SIG-M5 (cell line): ENCODE measurements at places on chromosomes 7 and 10.

GRCh38 chr10:33487014-33487776 lies 152.7 kb upstream of the NRP1 start:
- DNase-seq = no peak

DNA sequence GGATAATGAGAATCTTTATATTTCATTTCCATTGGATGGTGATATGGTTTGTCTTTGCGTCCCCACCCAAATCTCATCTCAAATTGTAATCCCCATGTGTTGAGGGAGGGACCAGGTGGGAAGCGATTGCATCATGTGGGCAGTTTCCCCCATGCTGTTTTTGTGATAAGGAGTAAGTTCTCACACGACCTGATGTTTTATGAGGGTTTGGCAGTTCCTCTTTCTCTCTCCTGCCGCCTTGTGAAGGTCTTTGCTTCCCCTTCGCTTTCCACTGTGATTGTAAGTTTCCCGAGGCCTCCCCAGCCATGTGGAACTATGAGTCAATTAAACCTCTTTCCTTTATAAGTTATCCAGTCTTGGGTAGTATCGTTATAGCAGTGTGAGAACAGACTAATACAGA lies 59.4 kb downstream of the MTPN start:
- no peak for DNase-seq

GRCh38 chr7:106420210-106420609 lies 135.4 kb upstream of the NAMPT start:
- DNase-seq = no peak

GRCh38 chr7:126750207-126750911 lies 502.4 kb downstream of the GRM8 start:
- DNase-seq = no peak

- no peak for DNase-seq
Observed at GRCh38 chr10:30365278-30365677, 16.2 kb upstream of the MTPAP start.

DNA sequence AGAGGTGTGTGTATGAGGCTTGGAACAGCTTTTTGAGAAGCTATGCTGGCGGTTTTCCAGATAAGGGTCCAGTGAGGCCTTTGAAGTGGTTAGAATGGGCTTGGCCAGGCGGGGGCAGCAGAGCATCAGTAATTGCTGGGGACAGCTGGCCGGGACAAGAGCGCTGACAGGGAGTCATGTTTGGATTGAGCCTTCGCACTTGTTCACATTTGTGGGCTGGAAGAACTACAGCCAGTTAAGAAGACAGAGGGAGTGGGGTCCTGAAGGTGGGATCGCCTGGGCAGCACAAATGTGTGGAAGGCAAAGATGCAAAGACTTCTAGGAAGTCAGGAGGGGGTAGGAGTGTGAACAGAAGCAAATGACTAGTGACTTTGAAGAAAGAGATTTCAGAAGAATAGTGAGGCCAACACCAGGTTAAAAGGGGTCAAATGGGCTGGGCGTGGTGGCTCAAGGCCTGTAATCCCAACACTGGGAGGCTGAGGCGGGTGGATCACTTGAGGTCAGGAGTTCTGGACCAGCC lies 12.7 kb upstream of the SDHAF3 start:
- DNase-seq = no peak

- no peak for DNase-seq
Observed at GRCh38 chr10:88114368-88114767, 250.9 kb downstream of the PTEN start.

- DNase-seq = no peak
Observed at GRCh38 chr10:132554053-132554990, 16.7 kb downstream of the INPP5A start.

- no peak for DNase-seq
Observed at GRCh38 chr10:106557053-106557452, 607.5 kb downstream of the SORCS1 start.

GRCh38 chr7:152984421-152984820 lies 224.9 kb downstream of the ACTR3B start:
- no peak for DNase-seq

- no peak for DNase-seq
Observed at GRCh38 chr10:72158176-72158575, 57.6 kb upstream of the ANAPC16 start.

DNA sequence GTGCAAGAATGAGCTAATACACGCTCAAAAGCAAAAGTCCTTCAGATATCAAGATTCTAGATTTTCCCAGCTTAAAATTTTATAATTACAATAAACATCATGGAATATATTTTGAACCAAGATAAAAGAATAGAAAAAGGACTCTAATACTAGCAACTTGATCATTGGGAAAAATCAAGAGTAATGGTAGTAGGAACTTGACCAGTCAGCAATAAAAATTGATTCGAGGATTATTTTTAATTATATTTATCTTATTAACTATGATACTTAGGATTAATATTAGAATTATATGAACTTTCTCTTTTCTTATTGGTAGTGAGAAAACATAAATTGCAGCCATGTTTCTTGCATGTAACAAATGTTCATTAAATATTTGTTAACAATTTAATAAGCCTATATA lies 152.0 kb downstream of the GNAI1 start:
- no peak for DNase-seq

GRCh38 chr7:28747404-28747803 lies 210.7 kb downstream of the TRIL start:
- DNase-seq = no peak

- no peak for DNase-seq
Observed at GRCh38 chr10:87895430-87895829, 32.0 kb downstream of the PTEN start.

GRCh38 chr10:130137090-130137448 lies 878 bp downstream of the GLRX3 start:
- DNase-seq = no peak

GRCh38 chr10:63644418-63645142 lies 123.4 kb downstream of the REEP3 start:
- no peak for DNase-seq

DNA sequence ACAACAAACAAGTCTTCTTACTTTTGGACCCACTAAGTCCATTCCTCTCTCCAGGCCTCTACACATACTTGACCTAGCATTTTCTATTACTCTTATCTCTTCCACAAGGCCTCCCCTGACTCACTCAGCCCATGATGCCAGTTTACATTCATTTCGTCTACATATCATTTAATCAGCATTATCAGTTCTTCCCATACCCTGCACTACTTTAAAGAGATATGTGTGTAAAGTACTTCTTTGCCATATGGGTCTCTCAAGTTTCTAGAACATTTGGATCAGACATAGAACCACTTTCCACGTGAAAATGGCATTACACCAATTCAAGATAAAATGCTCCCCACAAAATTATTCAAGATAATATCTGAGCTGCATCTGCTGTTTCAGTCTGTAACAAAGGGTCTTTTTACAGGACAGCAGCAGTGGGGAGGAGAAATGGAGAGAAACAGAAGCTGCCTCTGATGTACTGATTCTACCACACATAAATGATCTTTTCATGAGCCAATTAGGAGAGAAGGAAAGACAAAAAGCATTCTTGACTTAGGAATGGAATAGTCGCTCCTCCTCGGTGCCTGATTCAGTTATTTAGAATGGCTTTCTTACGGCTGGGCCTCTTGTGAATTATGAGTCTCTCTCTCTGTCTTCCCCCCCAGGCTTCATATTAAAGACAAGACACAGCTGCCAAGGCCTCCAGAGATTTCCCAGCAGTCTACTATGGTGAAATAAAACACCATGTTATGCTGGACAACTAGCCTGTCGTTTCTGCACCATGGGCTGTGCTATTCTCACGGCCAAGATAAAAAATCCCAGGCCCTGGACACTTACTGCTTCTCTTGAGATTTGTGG lies 46.9 kb upstream of the SEPTIN7 start:
- no peak for DNase-seq

GRCh38 chr7:76155938-76156337 lies 45.8 kb upstream of the SRRM3 start:
- peak; percentile 7 for DNase-seq

DNA sequence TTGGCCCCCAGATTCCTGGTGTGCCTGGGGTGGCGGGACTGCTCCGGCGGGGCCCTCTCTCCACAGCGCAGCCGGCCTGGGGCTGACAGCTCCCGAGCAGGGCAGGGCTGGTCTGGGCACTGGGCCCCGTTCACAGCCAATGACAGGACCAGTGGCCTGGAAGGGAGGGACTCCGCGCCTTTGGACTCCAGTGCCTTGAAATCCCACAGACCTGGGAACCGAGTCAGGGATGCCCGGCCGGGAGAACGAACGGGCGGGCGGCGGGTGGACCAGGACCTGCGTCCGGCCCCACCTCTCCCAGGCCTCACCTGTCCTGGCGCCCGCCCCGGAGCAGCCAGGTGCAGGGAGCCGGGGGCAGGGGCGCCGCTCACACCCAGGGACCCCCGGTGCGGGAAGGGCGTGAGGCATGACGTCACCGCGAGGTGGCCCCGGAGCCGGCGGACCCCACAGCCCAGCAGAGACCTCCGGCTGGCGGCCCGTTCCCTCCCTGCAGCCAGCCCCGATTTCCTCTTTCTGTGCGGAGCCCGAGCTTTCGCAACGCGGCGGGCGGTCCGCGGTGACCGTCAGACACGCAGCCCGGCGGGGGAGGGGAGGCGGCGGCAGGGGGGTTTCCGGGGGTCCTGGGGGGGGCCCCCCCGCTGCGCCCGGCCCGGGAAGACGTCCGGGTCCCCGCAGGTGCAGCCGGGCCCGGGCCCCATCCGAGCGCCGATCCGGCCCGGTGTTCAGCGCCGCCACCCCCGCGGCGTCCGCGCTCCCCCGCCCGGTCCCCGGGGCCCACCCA lies 743 bp downstream of the ADAP1 start:
- no peak for DNase-seq

DNA sequence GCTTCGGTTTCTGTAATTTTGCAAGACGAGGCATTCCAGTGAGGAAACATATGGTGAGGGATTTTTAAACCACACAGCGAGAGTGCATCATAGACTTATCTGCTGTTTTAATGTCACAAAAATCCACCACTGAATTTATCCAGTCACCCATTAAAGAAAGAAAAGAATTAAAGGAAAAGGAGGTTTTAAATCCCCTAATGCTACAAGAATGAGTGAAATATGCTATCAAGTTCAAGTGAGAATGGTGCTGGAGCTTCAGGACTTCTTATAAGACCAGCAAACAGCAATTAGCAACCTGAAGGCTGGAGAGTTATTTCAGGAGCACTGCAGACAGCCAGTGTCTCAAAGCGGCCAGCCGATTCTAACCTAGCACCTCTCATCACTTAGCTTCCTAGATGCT lies 439.1 kb upstream of the MGMT start:
- no peak for DNase-seq

DNA sequence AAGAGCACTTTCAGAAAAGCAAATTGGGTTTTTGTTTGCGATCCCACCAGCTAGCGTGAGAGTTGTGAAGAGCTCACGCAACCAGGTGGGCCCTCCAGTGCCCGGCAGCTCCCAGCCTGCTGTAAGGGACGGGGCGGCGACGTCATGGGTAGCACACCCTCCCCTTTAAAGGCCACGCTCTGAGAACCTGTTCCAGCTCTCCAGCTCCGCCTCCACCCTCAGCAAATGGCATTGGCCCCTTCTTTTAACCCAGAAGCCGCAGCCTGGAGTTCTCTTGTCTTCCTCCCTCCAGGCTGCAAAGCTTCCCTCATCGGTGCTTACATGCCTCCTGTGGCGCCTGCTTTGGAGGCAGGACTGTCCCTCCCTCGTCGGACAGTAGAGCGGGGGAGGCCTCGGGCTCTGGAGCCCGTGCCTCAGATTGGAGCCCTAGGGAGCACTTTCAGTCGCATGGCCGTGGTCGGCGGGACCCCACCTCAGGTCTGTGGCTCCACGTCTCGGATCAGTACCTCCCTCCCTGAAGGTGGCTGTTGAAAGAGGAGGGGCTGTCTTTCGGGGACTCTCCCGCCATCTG lies 32.9 kb downstream of the WIPI2 start:
- DNase-seq = no peak

DNA sequence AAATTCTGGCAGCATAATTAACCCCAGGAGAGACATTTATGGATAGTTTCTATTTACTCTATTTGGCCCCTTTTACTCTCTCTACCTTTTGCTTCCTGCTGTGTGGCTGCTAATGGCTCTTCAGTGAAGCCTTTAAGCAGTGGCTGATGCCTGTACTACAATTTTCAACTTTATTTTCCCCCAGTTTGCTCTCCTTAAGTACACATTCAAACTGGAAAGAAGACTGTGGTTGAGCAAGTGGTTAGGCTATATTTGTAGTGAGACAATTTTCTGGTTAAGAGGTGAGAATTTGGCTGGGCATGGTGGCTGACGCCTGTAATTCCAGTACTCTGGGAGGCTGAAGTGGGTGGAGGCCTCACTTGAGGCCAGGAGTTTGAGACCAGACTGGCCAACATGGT lies 8.5 kb upstream of the RSBN1L start:
- no peak for DNase-seq

- DNase-seq = no peak
Observed at GRCh38 chr7:111324228-111324627, 233.3 kb downstream of the LRRN3 start.
